Stimulated activated CD8-positive, alpha-beta memory T cell treated with anti-CD3 and anti-CD28 coated beads, Interleukin-4, amount 100 ng/mL, for 1 hour (primary cell): ENCODE measurements at places on chromosomes 6 and 20.

DNA sequence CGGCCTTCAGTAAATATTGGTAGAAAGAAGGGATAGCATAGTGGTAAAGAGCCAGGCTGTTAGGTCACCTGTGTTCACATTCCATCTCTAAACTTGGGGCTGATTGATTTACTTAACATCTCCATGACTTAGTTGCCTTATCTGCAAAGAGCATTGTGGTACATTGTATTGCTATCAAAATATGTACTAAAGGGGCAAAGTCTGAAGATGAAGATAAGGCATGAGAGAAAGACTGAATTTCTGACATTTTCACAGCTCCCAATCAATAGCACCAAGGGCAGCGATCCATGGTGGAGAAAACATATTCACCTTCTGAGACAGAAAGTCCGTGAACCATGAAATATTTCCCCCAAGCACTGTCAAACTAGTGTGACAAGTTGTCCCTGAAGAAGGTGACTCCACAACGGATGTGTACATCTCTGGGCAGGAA is 223.3 kb upstream of the STXBP5 start:
- no peak for DNase-seq

DNA sequence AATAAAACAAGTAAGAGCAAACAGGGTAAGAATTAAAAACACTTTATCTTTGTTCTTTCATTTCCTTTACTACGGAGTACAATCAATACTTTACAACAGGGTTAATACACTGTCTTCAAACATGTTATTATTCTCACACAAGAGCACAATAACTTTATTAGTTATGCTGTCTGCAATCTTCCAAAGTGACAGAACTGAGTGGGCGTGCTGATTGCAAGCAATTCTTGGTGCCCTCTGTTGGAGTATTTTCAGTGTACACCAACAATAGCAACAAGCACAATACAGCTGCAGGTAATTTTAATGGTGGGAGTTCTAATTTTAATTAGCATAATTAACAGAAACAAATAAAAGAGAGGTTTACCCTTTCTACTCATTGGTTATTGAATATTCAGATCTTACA is 33.9 kb upstream of the PTPRK start:
- no peak for DNase-seq

DNA sequence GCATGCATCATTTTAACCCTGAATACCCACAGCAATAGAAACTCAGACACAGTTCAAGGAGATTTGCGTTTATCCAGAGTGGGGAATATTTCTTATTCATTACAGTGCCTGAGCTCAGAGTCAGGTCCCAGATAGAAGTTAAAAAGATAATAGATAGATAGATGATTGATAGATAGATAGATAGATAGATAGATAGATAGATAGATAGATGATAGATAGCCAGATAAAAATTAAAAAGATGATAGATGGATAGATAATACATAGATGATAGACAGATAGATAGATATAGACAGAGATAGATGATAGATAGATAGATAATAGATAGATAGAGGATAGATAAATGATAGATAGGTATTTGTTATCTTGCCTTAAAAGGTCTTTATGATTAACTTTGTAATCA is 184.7 kb downstream of the MYLK4 start:
- no peak for DNase-seq

- DNase-seq, result no peak
Measured at GRCh38 chr6:154370545-154370944, 13.9 kb upstream of the IPCEF1 start.

DNA sequence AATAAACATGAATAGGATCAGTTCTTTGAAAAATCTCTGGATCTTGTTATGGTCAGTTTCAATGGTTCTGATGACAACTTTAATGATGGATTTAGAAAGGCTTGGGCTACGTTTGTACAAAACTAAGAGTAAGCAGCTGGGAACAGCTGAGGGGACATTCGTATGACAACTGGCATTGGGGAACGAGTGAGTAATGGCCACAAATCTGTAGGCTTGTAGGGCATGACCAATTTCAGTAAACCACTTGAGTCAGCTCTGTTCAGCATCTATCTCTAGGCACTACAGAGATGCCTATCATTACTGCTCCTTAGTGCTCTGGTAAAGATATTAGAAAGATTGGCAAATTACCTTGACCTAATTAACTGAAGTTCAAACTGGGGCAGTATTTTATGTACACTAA is 1375.6 kb downstream of the EPHA7 start:
- no peak for DNase-seq
